GM10248 (cell line): ENCODE measurements at places on chromosomes 2 and 18.

DNA sequence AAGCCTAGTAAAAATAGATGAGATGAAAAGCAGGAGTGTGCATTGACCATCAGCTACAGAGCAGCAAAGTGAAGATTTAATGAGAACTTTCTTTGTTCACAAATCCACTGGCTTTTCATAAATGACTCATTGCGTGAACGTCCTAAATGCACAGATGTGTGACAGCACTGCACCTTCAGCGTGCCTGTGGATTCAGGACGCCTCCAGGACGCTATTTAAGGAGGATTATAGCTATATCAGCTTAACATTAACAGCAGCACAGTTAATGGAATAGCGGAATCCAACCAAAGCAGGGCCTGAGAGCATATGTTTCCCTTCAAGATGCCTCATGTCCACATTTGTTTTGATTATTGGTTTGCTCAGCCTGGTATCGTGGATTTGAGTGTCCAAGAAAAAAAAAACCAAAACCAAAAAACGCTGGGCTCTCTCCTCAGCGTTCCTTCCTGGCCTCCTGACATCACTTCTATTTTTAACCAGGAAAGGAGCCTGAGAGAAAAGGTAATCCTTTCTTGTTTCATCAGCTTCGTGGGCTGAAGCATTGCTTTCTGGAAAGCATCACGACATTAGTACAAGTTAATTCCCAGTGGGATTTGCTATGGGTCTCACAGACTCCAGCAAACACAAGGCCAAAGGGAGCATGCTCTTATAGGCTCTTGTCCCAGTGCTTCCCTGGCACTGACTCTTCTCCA lies 447.0 kb upstream of the SMIM21 start:
- DNase-seq: no peak

- DNase-seq: no peak
These were observed 112.6 kb downstream of the MDH1 start for GRCh38 chr2:63701406-63701805.

- DNase-seq: no peak
These were observed 17.6 kb upstream of the CTDP1 start for GRCh38 chr18:79662034-79662433.

DNA sequence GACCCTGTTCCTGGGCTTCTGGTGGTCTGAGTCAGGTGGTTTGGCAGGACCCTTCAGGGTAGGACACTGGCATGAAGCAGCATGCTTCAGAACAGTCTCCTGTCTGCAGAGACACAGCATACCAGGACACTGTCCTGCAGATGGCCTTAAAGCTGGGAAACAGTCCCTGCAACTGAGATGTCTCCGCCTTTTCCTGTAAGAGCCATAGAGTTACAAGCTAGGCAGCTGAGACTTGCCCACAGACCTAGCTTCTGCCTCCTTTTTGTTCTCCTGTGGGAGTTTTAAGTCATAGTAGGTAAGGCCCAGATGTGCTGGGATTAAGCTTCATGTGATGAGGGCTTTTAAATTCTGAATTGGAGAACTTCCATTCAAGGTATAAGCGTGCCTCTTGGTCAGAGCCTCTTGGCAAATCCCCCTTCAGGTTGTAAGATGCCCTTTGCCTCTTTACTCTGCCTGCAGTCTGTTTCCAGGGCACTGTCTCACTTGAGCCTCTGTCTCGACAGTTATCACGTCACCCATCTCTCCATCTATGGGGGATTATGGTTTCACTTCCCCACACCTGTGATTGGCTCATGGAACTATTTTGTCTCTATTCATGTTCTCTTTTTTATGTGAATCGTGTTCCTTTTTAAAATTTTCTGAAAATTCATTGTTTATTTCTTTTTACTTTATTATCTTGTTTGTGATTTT lies 51.8 kb downstream of the COA5 start:
- peak; percentile 78 for DNase-seq

- no peak for DNase-seq
These were observed 248.8 kb downstream of the MREG start for GRCh38 chr2:215764441-215765048.

DNA sequence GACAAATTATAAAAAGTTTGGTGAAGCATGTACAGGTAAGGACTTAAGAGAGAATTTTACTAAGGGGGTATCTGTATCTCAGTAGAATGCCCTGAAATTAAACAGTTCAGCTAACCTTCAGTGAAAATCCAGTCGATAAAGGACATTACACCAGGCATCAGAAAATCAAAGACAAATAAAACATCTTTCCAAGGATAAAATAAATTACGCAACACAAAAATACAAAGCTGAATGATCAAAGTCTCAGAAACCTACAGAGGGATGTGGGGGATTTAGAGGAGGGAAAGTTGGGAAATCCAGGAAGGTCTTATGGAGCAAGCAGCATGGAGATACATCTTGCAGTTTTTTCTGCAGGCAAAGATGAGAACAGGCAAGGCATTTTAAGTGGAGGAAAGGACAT lies 384.1 kb downstream of the TNS1 start:
- no peak for DNase-seq

GRCh38 chr2:104584393-104584792 lies 269.5 kb upstream of the POU3F3 start:
- DNase-seq: no peak

DNA sequence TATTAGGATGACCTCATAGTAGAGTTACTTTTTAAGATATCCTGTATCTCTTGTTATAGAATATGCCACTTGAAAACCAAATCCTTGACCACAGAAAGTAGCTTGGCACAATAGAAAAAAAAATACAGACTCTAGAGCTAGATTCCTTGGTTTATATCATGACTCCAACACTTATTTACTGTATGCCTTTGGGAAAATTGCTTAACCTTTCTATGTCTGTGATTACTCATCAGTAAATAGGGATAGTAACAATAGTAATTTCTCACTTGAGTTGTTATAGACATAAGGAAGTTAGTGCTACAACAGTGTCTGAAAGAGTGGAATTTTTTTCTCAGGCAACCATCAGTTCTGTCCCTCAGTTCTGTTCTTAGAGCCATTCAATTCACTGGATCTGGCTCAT lies 193.8 kb downstream of the GULP1 start:
- DNase-seq: no peak

GRCh38 chr18:62436636-62437234 lies 86.1 kb upstream of the ZCCHC2 start:
- no peak for DNase-seq

- no peak for DNase-seq
These were observed 122.1 kb downstream of the ACOXL start for GRCh38 chr2:110854355-110855081.

DNA sequence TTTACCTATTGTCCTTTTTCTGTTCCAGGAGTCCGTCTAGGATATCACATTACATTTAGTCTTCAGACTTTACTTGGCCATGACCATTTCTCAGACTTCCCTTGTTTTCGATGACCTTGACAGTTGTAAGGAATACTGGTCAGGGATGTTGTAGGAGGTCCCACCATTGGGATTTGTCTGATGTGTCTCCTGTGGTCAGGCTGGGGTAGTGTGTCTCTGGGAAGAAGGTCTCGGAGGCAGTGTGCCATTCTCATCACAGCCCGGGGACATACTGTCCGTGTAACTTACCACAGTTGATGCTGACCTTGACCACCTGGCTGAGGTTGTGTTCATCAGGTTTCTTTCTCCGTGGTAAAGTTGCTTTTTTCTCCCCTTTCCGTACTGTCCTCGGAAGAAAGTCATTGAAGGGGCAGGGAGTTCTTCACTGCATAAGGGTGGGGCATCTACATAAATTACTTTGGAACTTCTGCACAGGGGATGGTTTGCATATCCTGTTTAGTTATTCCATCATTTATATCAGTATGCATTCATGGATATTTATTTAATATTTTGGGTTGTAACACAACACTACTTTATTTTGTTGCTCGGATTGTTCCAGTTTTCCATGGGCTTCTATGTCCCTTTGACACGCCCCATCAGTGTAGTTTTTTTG lies 41.2 kb downstream of the ZNF532 start:
- DNase-seq: no peak

- DNase-seq: no peak
These were observed 6.1 kb downstream of the FBXO11 start for GRCh38 chr2:47899915-47900816.
